ENCODE measurements at places on chromosomes 3 and 15.

DNA sequence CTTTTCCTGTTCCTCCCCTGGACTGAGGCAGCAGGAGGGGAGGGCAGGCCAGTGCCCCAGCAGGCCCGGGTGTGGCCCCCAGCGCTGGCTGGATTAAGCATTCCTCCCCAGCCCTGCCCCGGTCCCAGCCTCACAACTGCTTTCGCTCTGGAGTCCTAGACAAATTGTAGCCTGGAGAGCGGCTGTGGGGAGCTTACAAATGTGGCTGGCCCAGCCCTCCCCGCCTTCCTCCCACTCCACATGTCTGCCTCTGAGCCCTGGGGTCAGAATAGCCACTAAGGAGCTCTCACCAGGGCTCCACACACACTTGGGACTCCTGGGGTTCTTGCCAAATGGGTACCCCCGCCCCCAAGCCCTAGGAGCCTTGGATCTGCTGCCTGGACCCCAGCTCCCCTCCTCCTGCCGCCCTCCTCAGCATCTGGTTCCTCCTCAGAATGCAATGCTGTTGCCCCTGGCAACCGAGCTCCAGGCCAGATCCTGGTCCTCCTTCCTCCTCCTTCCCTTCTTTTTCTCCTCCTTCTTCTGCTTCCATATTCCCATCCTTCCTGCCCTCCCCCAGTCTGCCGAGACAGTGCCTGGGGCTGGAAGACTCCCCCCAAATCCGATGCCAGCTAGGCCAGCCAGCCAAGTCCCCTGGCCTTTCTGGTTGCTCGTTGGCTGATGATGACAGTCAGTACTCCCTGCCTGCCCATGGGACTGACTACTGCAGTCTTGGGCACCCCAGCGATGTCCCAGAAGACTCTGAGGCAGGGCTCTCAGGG lies 91.1 kb downstream of the LINGO1 start:
- DNase-seq: no peak

GRCh38 chr3:193767353-193768069 lies 174.5 kb downstream of the OPA1 start:
- no peak for DNase-seq

DNA sequence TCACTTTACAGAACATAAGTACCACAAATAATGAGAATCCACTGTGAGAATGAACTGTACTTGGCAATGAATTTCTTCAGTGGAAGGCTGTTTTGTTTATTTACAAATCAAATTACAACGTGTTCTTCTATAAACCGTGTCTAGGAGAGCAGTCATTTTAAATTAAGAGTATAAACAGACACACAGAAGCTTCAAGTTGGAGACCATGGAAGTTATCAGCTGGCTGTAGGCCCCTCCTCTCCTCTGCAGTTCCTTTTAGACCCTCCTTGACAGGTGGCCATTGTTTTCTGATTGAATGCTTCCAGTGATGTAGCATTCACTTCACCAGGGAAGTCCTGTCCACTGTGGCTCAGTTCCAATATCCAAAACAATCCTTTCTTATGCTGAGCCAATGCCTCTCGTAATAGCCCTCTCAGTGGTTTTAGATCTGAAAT lies 7.3 kb upstream of the MAPK6 start:
- no peak for DNase-seq

DNA sequence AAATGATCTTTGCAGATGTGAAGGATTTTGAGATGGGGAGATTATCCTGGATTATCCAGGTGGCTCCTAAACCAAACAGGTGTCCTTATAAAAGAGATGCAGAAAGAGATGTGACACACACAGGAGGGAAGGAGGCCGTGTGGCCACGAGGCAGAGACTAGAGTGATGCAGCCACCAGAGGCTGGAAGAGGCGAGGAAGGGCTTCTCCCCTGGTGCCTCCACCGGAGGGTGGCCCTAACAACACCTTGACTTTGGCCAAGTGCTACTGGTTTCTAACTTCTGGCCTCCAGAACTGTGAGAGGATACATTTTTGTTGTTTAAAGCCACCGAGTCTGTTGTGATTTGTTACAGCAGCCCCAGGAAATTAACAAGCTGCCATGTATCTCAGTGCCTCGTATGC lies 127.1 kb downstream of the ASB7 start:
- DNase-seq: peak; percentile 42

- peak; percentile 70 for DNase-seq
Measured at GRCh38 chr3:57152151-57153143, 12.7 kb downstream of the IL17RD start.

GRCh38 chr15:36263666-36264065 lies 315.8 kb upstream of the CDIN1 start:
- no peak for DNase-seq

- no peak for DNase-seq
Measured at GRCh38 chr15:33084661-33085060, 109.9 kb downstream of the FMN1 start.

- no peak for DNase-seq
Measured at GRCh38 chr15:78716651-78717050, 75.6 kb upstream of the CHRNB4 start.

DNA sequence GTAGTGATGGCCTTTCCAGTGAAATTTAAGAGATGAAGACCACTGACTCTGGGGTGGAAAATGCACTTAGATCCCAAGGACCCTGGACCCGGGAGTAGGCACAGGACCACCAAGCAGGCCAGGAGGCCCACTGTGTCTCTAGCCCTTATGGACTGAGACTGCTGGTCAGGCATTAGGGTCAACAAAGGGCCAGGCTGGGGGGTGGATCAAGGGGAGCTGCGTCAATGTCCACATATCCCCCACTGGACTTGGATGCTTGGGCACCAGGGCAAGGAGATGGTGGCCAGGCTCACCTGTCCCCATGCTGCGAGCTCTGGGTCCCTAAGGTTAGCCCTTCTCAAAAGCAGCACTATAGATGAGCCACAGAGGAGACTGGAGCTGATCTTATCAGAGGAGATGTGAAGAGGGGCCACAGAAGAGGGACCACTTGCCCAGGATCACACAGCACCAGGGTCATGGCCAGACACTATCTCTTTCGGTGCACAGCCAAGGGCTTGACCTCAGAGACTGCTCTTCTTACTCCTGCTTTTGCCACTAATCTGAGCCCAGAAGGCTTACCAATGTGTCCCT lies 14.7 kb downstream of the RAB6B start:
- DNase-seq: peak; percentile 67

- no peak for DNase-seq
Measured at GRCh38 chr3:70242297-70242882, 70.0 kb downstream of the MDFIC2 start.

- no peak for DNase-seq
Measured at GRCh38 chr3:44802011-44802410, 40.4 kb downstream of the KIF15 start.

DNA sequence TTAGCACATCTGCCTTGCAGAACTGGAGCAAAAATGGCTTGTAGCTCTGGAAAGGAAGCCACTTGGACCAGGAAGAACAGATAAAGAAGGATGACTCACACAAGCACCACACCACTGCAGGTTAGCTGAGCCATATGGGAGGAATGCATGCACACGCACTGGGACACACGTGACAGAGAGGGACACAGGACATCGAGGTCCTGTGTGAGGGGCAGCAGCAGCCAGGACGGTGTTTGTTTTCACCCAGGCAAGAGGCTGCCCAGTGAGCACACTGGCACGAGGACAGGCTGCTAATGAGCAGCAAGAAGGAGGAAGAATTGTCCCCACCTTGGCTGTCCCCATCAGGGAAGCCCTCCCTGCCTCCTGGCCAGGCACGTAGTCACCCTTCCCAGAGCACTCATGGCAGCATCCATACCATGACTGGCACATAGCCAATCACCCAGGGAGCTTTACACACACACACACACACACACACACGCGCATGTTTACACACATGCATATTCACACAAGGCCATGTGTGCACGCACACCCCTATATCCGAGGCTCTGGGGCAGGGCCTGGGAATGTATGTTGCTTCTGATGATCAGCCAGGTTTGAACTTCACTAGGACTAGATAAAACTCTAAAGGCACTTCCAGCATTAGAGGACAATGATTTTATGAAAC lies 24.0 kb upstream of the SPTBN5 start:
- DNase-seq: no peak

DNA sequence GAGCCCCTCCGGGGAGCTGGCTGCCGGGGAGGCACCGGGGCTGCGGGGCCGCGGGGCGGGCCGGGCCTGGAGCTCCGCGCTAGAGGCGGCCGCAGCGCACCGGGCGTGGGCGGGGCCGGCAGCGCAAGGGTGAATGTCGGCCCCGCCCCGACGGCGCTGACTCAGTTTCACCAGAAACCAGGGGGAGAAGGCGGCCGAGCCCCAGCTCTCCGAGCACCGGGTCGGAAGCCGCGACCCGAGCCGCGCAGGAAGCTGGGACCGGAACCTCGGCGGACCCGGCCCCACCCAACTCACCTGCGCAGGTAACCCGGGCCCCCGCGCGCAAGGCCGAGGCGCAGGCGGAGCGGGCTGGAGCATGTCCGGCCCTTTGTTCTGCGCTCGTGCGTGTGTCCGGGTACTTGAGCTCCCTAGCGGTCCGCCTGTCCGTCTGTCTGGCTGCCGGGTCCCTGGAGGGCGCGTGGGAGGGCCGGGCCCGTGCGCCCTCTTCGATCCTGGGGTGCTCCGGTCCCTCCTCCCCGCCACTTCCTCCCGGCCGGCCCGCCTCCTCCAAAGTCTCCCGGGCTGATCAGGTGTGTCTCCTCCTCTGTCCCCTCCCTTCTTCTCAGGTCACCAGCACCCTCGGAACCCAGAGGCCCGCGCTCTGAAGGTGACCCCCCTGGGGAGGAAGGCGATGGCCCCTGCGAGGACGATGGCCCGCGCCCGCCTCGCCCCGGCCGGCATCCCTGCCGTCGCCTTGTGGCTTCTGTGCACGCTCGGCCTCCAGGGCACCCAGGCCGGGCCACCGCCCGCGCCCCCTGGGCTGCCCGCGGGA lies at the start of gene SPINT1:
TSS of gene SPINT1 (plus strand) at position 164 of the 811 bp plus-strand sequence. CDS start at position 671, 507 bp downstream.
- DNase-seq: no peak

GRCh38 chr3:114850898-114851297 lies 296.2 kb downstream of the ZBTB20 start:
- DNase-seq: no peak

GRCh38 chr3:136950623-136951022 lies 7.2 kb upstream of the IL20RB start:
- DNase-seq: no peak

- peak; percentile 27 for DNase-seq
Measured at GRCh38 chr3:44913868-44914468, 39.6 kb downstream of the TGM4 start.

DNA sequence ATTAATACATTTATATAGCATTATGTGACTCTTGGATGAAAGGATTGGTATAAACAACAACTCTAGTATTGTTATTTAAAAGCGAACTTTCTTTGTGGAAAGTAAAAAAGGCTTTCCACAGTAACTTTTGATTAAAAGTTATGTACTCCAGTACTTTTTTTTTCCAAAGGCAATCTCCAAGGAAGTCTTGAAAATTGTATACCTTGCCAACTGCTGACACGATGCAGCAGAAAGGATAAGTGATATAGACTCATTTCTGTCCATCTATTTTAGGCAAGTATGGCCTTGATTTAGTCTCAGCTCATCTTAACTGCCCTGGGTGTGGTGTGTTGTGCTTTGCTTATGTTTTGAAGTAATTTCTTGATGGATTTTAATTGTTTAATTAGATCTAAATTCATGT lies 79.7 kb downstream of the OTOL1 start:
- no peak for DNase-seq

DNA sequence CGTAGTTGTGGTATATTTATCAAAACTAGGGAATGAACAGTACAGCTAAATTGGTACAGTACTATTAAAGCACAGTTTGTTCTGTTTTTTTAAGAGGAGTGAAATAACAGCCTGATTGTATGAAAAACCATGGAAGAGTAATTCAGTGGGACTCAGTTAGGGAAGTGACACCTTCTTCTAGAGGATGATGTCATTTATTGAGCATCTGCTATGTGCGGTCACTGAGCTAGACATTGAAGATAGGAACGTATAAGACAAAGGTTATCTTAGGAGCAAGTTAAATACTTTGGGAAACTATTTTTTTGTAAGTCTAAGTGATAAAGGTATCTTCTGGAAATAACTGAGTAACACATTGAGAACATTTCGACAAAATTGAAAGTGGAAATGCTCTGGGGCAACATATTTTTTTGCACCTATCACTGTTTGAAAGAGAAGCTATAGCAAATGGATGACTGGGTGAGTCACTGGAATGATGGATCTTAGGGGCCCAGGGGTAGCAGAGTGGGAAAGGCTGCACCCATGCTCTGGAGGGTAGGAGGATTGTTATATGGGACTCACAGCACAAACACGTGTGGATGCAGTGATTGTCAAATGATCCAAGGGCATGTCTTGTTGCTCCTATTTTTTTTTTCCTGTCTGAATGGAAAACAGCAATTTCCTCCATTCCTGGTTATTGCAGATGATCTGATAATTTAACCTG lies 43.0 kb downstream of the OXNAD1 start:
- no peak for DNase-seq

- peak; percentile 99 for DNase-seq
Measured at GRCh38 chr3:170869645-170870593, at the start of gene RPL22L1. TSS of gene RPL22L1 (minus strand) at chr3:170870195. CDS start at chr3:170870167, 28 bp downstream.

- DNase-seq: no peak
Measured at GRCh38 chr15:49863431-49864224, 242.8 kb downstream of the DTWD1 start.

- DNase-seq: no peak
Measured at GRCh38 chr3:43606284-43606683, 15.5 kb downstream of the ANO10 start.

DNA sequence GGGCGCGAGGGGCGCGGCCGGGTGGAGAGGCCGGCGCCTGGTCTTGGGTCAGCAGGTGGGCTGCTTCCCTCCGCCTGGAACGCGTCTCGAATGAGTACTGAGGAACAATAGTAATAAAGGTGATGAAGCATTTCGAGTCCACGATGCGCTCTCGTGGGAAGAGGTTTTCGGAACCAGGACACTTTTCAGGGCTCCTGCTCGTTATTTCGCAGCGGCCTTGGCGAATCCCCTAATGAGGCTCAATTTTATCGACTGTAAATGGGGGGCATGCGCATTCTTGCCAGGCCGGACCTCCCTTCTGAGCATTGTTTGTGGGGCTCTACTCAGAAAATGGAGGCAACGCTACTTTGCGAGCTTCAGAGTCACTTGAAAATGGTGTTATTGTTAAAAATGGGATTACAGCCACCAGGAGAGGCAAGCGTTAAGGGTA lies 1.2 kb downstream of the NR2C2 start:
- DNase-seq: no peak

- no peak for DNase-seq
Measured at GRCh38 chr3:100041328-100041749, 73.0 kb downstream of the FILIP1L start.

DNA sequence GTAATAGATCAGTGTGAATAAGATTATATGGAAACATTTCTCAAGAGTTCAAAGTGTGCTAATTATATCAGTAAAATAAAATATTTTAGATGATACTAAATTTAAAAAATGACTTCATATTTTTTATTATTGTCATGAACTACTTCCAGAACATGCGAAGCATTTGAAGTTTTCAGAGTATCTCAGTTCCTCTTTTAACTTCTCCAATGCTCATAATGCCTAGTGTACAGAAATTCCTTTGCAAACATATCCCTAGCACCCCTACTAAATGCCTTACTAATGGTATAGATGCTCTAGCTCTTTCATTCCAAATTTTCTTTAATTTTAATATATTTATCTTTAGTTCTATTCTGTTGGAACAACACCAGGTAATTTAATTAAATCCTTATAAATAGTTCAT lies 580.4 kb downstream of the CADM2 start:
- no peak for DNase-seq
